Vagina (tissue), 2 donors: ENCODE measurements at places on chromosomes 3 and 15.

DNA sequence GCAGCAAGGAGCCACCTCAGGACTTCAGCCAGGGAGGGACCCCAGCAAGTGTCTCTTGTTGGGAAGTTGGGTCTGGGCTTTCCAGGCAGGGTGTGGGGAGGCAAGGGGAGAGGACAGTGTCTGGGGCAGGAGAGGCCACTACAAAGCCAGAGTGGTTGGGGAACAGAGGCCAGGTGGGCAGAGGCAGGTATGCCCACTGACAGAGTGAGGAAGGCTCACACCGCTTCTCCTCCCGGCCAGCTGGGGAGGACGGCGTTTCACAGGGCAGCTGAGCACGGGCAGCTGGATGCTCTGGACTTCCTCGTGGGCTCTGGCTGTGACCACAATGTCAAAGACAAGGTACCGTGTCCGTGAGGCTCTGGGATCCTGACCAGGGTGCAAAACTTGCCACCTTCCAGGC, 15.0 kb downstream of the ANKDD1A start:
- DNase-seq: no peak

DNA sequence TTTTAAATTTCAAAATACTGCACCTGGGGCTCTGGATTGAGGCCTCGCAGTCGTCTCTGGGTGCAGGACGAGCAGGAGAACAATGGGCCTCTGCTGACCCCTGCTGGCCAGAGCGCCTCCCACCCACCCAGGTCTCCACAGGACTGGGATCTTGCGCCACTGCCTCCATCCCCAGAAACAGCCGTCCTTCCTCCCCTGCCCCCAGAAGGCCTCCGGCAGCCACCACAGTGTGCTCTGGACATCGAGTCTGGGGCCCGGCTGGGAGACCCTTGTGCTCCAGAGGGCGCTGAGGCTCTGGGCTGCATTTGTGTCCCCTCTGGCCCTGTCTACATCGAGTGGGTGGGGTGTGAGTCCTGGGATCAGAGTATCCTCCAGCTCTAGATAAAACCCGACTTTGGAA, 6.7 kb upstream of the ACSBG1 start:
- DNase-seq: no peak

GRCh38 chr3:64460877-64461276, 226.9 kb downstream of the ADAMTS9 start:
- no peak for DNase-seq

DNA sequence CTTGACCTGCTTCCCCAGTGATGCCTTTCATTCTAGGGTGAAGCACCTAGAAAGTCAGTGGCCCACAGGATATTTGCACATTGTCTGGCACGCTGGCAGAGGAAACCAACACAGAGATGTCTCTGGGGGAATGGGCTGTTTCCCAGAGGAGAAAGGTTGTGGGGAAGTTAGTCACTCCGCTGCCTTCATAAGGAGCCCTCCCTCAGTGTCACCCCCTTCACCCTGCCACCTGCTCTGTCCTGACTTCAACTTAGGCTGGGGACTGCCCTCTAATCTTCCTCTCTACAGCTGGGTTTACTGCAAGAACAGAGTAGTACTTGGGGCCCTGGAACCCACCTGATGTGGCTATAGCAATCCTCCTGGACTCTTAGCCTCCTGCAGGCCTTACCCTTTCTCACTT, 5.7 kb downstream of the KLHDC8B start:
- DNase-seq: no peak

DNA sequence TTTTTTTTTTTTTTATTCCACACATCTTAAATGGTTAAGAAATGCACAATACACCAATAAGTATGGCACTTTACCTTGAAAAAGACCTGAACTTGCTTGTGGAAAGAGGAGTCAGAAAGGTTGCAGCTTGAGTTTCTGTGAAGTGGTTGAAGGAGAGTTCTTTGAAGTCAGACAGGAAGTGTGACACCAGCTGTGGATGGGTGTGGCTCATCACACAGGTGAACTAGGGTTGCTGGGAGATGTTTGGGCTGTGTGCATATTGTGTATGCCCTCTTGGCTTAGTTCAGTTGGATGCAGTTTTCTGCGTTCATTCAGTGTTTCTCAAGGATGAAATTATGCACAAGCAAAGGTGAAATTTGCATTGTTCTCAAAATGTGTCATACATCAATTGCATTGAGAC, 6.3 kb downstream of the AEN start:
- DNase-seq: no peak

DNA sequence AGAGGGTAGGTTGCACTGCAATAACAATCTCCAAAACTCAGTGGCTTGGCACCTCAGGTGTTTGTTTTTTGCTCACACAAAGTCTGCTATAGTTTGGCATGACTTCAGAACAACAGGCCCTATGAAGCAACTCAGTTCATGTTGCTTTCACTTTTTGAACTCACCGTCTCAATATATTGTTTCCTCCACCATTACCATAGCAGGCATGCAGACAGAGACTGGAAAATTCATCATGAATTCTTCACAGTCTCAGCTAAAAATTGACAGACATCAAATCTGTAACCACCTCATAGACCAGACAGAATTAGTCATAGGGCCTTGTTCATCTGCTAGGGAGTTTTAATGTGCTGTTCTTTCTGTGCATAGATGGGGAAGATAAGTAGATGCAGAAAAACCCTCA, 161.4 kb upstream of the POU1F1 start:
- DNase-seq: no peak

DNA sequence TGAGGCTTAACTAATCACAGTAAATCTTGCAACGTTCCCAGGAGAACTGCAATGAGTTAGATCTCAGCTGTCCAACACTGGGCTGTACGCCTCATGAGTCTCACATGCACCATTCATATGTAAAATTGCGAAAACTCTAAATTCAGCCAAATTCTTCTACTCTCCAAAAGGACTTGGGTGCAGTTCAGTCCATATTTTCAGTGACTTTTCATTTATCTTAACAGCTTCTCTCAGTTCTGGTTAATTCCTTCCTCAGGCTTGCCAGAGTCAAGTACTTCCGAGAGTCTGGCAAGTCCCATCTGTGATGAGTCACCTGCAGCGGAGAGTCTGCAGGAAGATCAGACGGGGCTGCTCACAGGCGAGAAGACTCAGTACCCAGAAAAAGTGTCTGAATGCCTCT, 11.5 kb downstream of the CCDC80 start:
- DNase-seq: no peak

DNA sequence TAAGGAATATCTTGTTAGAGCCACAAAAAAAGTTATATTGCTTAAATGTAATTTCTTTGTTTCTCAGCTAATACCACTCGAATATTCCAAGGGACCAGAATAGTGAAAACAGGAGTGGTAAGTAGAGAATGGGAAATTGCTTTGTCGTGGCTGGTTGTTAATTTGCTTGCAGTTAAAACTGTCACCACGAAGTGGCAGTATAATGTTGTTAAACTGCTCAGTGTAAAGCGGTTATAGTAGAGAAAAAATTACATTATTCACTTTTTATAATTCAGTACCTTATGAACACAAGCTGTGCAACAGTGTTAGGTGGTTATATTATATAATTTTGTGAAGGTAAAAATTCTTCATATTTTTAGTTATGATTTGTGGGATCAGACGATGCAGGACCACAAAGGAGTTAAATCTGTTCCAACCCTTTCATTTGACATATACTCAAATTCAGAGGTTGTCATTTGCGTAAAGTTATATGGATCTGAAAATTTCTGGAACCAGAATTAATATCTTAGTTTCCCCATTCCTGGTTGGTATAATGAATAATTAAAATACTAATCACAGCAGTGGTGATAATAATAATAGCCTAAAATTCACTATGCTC, 171.8 kb downstream of the FEZF2 start:
- DNase-seq: no peak

GRCh38 chr3:129614927-129615363, 8.5 kb upstream of the PLXND1 start:
- no peak for DNase-seq

DNA sequence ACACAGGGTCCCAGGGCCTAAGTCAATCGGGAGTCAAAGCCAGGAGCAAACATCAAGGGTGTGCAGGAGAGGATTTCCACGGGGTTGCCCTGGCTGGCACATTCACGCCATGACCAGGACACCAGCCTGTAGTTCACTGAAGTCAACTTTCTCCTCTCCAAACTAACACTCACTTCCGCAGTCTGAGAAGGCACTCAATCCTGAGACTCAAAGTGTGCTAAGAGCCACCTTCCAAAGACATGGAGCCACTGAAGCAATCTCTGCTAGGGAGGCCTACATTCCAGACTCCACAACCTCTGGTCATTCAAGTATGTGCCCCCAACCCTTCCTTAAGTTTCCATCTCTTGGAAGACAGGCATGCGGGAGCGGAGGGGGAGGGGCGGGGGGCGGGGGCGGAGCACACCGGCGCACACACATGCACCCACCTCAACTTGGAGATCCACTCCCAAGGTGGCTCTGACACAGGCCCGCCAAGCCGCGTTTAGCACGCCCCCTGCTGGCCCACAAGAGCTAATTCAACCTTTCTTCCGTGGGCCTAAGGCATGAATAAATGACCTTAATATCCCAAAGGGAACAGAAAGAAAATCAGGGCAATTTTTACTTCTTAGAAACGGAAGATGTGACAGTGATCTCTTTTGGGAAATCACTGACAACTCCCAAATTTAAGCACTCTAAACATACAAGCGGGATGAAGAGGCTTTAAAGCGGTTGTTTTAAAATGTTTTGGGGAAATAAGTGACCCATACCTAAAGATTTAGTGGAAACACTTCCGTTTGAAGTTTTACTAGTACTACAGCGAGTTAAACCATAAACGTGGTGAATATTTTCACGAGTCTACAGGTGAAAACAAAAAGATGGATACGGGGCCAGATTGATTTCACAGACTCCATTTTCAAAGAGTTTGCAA, 162.5 kb upstream of the CHRNA7 start:
- no peak for DNase-seq

DNA sequence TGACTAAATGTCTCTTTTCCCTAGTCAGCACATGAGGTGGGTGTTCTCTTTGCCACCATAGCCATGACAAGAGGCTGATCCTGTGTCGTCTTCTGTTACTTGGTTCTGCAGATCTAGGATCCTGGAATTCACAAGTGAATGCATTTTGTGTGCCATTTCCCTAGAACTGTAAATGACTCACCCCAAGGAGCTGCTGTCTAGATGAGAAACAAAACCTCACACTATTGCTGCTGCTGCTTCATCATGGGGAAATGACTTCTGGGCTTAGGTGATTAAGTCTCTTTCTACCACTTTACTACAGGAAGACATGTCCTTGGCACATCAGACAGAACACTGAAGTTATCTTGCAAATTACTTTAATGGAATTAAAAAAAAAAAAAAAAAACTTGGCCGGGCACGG, 54.9 kb downstream of the SLCO3A1 start:
- no peak for DNase-seq

- no peak for DNase-seq
Observed at GRCh38 chr15:34370129-34370528, 3.1 kb upstream of the LPCAT4 start.

GRCh38 chr3:33061782-33062181, 35.2 kb downstream of the GLB1 start:
- DNase-seq: no peak

GRCh38 chr15:38696109-38696727, 131.6 kb upstream of the RASGRP1 start:
- no peak for DNase-seq

DNA sequence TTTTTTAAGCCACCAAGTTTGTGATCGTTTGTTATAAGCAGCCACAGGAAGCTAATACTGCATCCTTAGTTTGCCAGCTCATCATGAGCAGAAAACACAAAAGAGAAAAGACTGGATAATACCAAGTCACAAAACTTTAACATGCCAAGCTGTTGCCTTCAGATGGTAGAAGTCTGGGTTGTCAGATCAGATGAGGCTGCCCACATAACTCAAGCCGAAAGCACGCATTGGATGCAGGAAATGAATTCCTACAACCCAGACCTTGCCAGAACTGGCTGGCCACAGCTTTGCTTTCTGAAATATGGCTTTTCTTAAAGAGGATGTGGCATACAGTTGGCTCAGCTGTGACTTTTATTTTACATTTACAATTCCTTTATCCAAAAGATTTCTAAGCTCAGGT, 118.3 kb upstream of the NEO1 start:
- no peak for DNase-seq

DNA sequence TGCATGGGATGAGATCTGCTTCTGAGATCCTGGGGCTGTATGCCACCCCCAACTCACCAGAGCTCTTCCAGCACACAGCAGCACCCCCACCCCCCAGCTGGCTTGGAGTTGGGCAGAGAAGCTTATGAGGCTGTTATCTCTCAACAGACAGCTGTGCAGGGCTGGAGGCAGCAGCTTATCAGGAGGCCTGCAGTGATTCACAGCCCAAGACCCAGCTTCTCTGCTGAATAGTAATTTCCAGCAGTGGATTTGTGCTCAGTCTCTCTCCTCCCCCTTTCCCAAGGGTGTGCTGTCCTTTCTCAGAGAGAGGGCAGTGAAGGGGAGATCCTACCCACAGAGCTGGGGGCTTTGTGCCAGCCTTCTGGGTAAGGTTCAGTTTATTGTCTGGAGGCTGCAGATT, 2.1 kb downstream of the RPP25 start:
- no peak for DNase-seq

DNA sequence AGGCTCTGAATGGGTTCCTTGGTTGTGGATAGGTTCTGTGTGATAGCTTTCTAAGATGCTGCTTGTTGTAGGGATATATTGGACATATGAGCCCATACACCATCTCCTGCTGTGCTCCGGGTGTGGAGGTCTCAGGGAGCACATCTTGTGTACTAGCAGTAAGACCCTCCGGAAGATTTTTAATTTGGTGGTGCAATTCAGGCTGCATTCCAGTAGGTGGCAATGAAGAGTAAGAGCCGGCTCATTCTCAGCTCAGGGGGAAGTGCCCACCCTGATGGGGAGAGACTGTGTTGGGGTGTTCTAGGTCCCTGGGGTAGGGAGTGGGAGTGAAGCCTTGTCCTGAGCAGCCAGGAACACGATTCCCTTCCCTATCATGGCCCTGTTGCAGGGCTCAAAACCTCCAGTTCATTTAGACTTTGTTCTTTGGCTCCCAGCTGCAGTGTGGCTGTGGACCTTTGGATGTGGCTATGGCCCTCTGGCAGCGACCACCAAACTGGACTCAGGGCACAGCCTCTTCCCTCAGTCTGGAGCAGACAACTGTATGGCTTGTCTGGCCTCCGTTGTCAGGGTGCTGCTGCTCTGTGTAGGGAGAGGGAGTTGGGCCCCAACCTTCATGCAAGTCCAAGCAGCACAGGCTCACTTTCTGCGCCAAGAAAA, 104.7 kb downstream of the UNC13C start:
- no peak for DNase-seq

GRCh38 chr3:101999177-101999779, 150.0 kb downstream of the NFKBIZ start:
- DNase-seq: no peak

DNA sequence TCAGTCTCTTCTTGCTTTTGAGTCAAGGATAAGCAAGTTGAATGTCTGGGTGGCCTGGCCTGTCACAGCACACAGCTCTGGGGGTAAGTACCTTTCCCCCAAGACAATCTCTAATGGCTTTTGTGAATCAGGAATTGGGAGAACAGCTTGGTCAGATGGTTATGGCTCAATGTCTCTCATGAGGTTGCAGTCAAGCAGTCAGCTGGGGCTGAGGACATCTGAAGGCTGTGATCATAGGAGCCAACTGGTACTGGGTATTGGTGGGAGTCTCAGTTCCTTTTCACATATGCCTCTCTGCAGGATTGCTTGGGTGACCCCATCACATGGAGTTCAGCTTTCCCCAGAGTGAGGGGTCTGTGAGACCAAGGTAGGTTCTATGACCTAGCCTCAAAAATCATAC, 33.0 kb upstream of the TMEM158 start:
- DNase-seq: no peak

GRCh38 chr3:149044339-149045083, 41.8 kb downstream of the HLTF start:
- DNase-seq: no peak

GRCh38 chr15:66066005-66066404, 187.5 kb downstream of the MEGF11 start:
- no peak for DNase-seq

- DNase-seq: no peak
Observed at GRCh38 chr3:45917146-45917898, 25.9 kb upstream of the CXCR6 start.
